ENCODE measurements at places on chromosomes 6 and 20.

- peak; percentile 78 for DNase-seq
These were observed 445.8 kb upstream of the CITED2 start for GRCh38 chr6:139820210-139820609.

DNA sequence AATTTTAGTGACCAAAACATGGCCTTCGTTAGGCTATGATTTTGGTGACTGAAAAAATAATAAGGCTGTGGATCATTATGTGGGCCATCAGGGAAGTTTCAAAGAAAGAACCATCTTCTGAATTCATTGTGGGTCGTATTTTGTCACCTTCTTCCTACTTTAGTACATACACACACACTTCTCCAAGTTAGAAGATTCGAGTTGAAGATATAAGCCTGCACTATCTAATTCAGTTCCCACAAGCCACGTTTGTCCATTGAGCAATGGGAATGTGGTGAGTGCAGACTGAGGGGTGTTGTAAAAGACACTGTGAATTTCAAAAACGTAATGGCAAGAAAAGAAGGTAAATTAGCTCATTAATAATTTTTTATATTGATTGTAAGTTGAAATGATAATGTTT is 766.0 kb downstream of the KIF16B start:
- no peak for DNase-seq

GRCh38 chr6:116400328-116400727 is 29.6 kb downstream of the DSE start:
- DNase-seq, result no peak

DNA sequence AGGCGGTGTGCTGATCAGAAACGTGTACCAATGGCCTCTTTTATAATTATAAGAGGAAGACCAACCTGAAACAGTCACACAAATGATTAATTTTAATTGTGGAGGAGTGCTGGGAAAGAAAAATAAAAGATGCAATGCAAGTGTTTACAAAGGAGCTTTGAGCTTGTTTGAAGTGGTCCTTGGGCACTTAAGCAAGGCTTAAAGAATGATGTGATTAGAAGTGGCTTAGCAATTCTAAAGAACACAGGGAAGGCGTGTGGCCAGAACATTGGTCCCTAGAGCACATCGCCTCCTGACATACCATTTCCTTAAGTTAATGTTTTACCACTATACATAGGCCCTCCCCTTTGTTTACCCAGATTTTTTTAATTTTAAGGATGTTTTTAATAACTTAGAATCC is 26.1 kb downstream of the PTPN1 start:
- no peak for DNase-seq

DNA sequence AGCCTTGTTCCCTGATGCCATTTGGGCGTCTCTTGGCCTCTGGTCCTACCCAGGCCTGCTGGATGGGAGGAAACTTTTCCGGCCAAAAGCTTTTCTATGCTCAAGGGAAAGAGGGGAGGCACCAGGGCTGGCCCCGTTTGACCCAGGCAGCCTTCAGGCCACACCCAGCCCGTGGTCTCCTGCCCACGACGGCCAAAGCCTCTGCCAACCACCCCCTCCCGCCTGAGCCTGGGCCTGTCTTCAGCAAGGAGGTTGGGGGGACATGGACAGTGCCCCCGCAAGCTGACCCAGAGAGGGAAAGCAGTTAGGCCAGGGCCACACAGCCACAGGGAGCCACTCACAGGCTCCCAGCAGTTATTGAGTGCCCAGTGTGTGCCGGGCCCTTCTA is 49.5 kb downstream of the SRC start:
- DNase-seq, result no peak

DNA sequence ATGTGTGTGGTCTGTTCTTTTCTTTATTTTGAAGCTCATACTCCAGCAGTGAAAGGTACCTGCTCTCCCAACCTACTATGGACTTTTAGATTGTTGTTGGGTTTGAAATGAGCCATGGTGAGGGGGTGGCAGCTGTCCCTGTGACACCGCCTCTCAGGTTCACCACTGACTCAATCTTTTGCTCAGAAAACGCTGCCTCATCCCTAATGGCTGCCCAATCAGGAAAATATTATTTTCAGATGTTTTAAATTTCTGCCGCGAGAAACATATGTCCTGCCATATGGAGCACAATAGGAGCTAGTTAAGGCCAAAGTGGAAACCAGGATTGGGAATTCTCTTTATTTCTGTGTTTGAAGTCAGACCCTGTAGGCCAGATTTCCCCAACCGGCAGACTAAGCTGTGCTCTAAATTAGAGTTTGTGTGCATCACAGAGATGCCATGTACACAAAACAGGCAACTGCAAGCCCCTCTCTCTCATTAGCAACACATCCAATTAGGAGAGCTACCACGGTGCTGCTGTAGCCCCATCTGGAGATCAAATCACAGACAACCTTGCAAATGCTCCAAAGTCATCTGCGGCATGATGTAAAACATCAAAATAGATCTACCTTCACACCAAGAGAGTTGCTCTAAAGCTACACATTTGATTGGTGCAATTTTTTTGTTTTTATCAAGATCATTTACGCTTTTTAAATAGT is 144.1 kb upstream of the BACH2 start:
- DNase-seq, result no peak

DNA sequence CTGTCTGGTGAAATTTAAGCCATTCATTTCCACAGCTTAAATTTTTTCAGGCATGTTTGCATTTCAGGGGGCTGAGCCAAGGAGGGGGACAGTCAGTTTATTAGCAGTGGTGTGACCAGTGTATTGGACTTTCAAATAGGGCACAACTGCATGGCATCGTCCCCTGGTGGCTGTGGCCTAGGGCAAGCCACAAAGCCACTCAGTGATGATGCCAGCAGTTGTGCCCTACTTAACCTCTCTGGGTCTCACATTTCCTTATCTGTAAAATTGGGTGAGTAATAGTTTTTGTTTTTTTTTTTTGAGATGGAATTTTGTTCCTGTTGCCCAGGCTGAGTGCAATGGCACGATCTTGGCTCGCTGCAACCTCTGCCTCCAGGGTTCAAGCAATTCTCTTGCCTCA is 48.0 kb downstream of the CDC5L start:
- DNase-seq, result no peak

DNA sequence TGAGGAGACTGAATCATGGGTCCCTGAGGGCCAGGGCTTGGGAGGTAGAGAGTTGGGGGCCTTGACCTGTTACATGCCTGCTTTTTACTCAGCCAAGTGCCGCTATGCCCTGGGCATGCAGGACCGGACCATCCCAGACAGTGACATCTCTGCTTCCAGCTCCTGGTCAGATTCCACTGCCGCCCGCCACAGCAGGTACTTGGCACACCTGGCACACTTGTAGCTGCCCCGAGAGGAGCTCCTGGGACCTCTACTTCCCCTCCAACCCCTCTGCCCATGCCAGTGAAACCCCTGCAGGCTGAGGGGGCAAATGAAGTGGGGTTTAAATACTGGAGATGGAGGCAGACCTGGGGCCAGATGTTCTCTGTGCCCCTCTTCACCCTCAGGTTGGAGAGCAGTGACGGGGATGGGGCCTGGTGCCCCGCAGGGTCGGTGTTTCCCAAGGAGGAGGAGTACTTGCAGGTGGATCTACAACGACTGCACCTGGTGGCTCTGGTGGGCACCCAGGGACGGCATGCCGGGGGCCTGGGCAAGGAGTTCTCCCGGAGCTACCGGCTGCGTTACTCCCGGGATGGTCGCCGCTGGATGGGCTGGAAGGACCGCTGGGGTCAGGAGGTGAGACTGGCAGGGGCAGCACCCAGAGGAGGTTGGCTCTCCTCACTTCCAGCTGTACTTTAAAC is 4.6 kb downstream of the DDR1 start:
- no peak for DNase-seq

- DNase-seq, result peak; percentile 39
These were observed 645 bp downstream of the DDX39B start for GRCh38 chr6:31541059-31541657.

GRCh38 chr6:106783640-106784566 is 154.5 kb downstream of the QRSL1 start:
- DNase-seq, result no peak

- no peak for DNase-seq
These were observed 15.5 kb downstream of the COL9A3 start for GRCh38 chr20:62832212-62832922.

GRCh38 chr6:57310817-57311157 is 6.6 kb upstream of the PRIM2 start:
- no peak for DNase-seq

DNA sequence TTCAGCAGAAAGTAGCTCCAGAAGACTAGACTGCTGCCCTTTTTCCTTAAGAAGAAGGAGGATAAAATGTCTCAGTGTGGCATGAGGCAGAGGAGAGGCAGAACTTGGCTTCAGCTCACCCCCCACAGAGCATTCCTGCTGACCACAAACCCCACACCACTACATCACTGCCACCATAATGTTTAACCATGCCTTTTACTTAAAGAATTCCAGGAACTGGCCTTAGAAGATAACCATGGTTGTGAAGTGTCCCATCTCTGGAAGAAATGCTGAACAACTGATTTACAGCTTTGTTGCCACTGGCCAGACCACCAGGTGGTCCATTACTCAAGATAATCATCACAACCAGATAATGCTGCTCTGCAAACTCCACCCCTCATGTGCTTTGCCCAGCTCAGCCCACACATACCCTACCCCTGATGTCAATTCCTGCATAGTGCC is 154.1 kb downstream of the CD24 start:
- peak; percentile 17 for DNase-seq

DNA sequence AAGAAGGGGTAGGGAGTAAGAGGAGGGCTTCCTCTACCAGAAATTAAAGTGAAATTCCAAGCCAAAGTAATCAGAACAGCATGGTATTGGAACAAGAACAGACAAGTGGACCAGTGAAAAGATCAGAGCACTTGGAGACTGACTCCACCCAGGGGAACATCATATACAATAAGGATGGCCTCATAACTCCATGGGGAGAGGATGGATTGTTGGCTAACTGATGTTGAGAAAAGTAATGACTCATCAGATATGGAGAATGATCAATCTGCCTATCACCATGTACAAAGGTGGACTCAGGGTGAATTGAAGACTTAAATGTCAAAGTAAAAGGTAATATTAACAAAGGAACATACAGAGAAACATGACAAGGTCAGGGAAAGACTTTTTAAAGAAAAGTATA is 12.8 kb downstream of the SLC22A3 start:
- DNase-seq, result no peak

GRCh38 chr6:157961832-157962575 is 19.7 kb upstream of the SYNJ2 start:
- peak; percentile 33 for DNase-seq

DNA sequence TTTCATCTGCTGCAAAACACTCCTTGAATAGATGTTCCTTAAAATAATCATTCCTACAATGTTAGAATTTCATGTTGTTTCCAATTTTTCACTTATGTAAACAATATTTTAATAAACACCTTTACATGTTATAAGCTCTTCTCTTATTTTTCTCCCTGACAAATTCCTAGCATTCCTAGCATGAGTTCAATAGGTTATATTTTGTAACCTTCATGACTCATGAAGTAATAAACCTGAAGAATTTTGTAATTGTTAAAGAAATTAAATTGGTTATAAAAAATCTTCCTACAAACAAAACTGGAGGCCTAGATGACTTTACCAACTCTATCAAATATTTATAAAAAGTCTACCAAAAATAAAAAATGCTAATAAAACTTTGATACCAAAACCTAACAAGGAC is 66.3 kb downstream of the NT5E start:
- no peak for DNase-seq

DNA sequence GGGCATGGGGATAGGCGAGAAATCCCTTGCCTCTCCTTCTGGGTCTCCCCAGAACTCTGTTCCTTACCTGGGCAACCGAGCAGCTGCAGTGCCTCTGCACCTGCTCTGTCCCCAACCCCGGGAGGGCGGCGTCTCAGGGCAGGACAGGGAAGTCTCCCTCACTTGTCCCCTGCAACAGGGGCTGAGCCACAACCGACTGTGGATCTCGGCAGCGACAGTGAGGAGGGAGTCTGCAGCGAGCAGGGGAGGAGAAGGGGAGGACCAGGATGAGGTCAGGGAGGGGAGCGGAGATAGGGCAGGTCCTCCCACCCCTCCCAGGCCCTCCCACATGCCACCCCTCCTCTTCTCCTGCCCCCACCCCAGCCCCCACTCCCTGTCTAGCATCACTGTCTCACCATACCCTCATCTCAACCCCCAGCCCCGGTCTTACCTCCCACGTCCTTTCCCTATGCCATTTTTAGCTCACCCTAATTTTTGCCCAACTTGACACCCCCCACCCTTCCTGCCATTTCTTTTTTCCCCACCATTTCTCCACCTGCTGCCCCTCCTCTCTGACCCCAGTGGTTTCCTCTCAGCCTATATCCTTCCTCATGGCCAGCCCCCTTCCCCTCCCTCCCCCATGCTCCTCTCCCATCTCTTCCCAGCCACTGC is at the start of gene TNXB:
Gene TNXB, minus strand, starts transcription at position 225 of the 651 bp plus-strand sequence. CDS start 11,140 bp downstream, outside the sequence.
- no peak for DNase-seq

- no peak for DNase-seq
These were observed 22.7 kb downstream of the LAMA4 start for GRCh38 chr6:112231594-112232060.
